ENCODE measurements at places on chromosomes 1 and 21.

- DNase-seq, result no peak
Measured at GRCh38 chr1:222821239-222821638, 6.4 kb downstream of the DISP1 start.

DNA sequence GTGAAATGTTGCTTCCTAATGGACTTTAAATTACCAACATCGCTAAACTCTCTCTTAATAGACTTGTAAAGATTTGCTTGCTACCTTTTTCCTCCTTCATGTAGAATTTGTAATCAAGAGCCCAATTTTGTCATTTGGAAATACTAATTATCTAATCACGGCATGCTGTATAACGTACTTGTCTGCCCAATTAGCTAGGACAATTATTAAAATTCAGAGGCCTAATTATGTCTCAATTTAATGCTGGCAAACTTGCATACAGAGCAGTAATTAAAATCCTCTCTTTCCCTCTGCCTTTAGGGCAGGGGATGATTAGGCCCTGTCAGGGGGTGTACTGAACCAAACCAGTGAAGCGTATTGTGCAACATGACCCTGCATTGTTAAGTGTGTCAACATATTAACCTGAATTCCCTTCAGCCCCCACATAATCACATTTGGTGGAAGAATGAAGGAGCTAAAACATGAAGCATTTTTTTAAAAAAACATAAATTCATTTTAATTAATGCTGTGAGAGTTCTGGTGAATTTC lies 137.4 kb upstream of the BARHL2 start:
- DNase-seq, result no peak

DNA sequence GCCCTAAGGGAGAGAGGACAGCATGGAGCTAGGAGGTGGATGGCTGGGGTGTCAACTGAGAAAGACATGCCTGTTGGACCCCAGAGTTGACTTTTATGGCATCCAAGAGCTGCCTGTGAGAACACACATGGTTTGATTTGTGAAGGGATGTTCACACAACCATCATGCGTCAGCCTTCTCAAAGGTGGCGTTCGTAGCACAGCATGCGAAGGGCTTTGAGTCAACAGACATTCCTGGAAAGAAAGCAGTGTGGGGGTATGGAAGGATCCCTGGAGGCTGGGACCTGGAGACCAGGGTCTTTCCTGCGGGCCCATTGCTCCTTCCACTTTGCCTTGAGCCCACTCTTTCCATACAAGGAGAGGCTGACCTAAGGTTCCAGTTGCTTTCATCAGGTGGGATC lies 6.4 kb upstream of the WNT3A start:
- no peak for DNase-seq

DNA sequence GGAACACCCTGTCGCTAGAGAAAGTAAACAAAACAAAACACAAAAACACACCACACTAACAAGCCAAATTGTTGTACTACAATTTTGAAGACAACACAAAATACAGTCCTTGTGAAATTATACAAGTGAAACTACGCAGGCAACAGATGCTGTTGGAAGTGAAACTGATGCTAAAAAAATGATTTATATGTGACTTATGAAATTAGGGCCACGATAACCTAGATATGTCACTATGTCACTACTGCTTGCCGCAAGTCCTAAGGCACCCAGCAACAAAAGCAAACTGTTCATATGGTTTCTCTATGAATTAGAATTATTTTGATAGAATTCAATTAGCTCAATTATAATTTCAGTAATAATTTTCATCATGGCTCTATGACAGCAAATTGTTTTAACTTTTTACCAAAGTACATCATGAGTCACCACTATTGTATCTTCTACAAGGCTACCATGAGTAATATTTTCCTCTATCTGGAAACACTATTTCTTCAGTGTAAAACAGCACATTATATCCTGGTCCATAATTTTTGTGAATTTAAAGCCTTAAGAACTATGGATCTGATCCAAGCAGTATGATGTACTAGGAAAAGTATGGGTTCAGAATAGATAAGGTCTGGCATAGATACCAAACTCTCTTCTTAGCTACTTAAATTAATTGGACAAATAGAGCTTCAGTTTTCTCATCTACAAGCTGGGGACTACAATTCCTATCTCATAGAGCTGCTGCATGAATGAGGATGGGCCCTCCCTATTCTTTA lies 216.3 kb downstream of the COL11A1 start:
- no peak for DNase-seq

- DNase-seq, result no peak
Measured at GRCh38 chr1:205962821-205963221, 19.6 kb upstream of the SLC26A9 start.

DNA sequence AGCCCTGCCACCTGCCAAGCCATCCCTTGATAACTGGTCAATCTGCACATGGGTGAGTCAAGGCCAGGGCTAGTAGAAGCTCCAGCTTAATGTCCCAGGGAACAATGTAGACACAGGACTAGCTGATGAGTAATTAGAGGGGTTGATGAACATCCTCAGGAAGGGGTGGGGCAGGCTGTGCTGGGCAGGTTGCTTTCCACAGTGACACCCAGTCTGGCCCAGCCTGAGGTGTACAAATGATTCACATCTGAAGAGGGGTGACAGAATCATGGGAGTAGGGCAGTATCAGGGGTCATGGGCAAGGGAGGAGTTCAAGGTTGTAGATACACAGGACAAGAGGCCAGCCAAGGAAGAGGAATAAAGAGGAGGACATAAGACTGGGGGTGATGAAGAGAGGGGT lies 4.3 kb downstream of the LPAR3 start:
- peak; percentile 11 for DNase-seq

DNA sequence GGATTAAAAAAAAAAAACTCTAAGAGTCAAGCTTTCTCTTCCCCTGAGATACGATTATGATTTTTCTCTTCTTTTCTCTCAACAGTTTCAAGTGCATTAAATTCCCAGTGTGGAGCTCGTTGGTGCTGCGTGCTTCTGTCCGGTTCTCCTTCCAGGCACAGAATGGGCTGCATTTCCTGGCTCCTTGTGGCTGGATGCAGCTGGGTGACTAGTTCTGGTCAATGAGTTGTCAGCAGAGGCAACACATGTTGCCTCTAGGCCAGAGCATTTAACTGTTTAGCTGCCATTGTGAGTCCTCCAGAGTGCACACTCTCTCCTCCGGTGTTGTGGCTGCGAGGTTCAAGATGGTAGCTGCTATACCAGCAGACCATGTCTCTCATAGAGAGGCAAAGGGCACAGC lies 312.9 kb downstream of the RRAGC start:
- DNase-seq, result no peak

DNA sequence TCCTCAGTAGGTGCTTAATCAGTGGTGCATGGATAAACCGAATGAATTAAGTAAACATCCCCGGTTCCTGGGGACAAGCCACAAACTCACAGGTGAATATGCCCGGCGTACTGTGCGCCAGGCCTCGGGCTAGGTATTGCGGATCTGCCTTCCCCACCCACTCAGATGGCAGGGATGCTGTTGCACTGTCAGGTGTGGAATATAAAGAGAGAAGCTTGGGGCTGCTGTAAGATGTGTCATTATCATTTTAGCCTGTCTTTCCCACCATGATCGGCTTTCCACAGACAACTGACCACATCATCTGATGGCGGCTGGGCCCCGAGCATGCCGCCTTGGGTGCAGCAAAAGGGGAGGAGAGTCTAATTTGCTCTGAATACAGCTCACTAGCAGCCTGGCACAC lies 45.4 kb upstream of the LRP8 start:
- DNase-seq, result no peak

- DNase-seq, result no peak
Measured at GRCh38 chr1:38776466-38777065, 83.0 kb downstream of the RRAGC start.

DNA sequence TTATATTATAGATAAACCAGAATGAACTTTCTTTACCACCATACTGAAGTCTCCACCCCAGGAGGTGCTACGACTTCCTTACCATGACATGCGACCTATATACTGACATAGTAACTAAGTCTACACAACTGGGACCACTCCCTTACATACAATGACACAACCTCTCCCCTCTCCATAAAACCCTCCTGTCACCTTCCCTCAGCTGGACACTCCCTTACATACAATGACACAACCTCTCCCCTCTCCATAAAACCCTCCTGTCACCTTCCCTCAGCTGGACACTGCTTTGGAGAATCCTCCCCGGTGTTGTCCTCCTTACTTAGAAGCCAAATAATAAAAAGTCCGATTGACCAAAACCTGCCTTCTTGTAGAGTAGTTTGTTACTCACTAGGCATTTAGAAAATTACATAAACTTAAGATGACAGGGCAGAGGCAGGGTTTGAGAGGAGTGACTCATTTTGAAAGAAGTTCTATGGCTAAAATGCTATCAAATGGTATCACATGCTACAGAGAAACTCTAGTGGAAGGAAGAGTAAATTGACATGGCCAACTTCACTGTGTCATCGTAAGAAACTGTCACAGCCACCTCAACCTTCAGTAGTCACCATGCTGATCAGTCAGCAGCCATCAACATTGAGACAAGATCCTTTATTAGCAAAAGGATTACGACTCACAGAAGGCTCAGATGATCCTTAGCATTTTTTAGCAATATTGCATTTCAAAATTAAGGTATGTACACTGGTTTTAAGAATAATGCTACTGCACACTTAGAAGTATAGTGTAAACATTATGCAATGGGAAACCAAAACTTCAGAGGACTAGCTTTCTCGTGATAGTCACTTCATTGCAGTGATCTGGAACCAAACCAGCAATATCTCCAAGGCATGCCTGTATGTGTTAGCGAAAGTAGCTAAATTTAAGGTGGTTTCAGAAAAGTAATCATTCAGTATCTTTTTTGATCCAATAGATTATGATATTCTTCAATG lies 56.4 kb downstream of the AHCTF1 start:
- DNase-seq, result peak; percentile 85

GRCh38 chr1:179820226-179820970 lies 57.2 kb downstream of the TOR1AIP2 start:
- DNase-seq, result no peak

GRCh38 chr1:4726620-4727341 lies 72.4 kb downstream of the AJAP1 start:
- no peak for DNase-seq

DNA sequence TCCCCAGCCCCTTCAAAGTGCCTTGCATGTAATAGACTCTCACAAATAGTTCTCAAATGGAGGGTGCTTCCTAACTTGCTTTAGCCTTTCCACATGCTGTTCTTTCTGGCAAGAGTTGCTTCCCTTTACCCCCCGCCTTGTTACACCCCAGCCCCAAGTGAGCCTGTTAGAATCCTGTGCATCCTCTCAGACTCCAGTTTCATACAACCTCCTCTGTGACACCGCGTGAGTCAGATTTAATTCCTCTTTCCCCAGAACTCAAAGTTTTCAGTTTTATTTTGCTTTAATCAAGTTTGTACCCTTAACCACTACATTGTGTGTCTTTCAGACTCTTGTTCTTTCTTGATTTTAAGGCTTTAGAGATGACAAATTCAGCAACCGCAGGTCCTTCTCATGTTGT lies 234.5 kb upstream of the HOOK1 start:
- DNase-seq, result no peak

- no peak for DNase-seq
Measured at GRCh38 chr1:183609313-183609712, 19.1 kb upstream of the NCF2 start.

- DNase-seq, result peak; percentile 57
Measured at GRCh38 chr1:242522304-242522945, 2.1 kb downstream of the PLD5 start.

DNA sequence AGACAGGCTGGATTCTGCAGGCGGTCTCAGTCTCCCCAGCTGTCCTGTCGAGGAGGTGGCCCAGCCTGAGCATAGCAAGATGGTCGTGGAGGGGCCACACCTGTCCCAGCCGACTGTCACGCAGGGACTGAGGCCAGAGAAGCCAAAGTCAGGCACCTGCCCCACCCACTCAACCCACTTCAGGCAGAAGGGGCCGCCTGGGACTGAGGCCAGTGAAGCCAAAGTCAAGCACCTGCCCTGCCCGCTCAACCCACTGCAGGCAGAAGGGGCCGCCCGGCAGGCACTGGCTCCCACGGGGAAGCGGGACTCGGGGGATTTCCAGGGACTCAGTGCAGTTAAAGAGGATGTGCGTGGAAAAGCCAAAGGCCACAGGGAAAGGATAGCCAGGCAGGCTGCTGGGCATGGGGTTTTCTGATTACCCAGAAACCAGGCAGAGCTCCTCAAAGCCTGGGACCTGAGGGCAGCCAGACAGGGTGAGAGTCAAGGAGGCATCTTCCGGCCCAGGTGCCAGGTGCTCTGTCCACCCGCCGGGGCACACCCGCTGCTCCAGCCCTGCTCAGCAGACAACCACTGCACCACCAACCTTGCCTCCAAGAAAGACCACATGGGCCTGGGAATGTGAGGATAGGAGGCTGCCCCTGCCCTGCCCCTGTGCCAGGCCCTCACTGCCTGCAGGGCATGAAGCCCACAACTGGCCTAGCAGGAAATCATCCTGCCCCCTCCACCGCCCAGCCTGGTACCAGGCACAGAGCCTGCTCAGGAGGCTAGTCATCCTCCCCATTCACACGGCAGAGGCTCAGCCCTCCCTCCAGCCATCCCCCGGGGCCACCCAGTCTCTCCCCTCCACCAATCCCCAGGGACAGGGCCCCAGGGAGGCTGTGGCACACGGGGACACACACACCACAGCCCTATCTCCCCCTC lies 41.0 kb downstream of the MEGF6 start:
- DNase-seq, result no peak

- DNase-seq, result no peak
Measured at GRCh38 chr1:67630438-67631045, 54.5 kb upstream of the GADD45A start.

DNA sequence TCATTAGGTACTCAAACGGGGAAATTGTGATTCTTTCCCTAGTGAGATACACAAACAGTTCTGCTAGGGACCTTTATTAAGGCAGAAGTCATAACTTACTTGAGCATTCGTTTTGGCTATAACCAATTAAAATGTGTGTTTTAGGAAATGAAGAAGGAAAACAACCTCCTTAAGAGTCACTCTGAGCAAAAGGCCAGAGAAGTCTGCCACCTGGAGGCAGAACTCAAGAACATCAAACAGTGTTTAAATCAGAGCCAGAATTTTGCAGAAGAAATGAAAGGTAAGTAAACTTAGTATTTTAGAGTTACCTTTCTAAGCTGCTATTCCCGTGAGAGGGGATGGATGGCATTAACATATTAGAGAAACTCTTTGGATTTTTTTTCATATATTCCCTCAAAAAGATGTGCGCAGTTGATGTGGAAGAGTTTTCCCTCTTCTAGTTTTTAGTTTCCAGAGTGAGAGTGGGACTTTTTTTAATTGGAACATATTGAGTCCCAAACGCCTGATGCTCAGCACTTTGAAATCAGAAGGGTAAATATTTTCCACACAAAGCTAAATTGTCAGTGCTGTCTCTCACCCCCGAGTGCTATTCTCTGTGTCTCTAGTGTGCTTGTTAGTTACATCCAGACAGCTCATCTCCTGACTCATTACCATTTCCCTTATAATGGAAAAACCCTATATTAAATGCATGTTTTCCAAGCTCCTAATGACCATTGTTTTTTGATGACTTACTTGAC lies 34.9 kb downstream of the CENPF start:
- DNase-seq, result peak; percentile 29

- no peak for DNase-seq
Measured at GRCh38 chr1:234861761-234862160, 251.8 kb upstream of the IRF2BP2 start.

Measured in activated CD4-positive, alpha-beta T cell treated with anti-CD3 and anti-CD28 coated beads, Interleukin-2, amount 50 U/mL, for 16 hours (primary cell).